Activated naive CD4-positive, alpha-beta T cell treated with anti-CD3 and anti-CD28 coated beads for 36 hours (primary cell): ENCODE measurements at places on chromosomes 12 and 14.

GRCh38 chr12:40013292-40013691, 92.6 kb downstream of the SLC2A13 start:
- DNase-seq, result no peak

GRCh38 chr12:55720894-55721444, 776 bp downstream of the RDH5 start:
- no peak for DNase-seq

GRCh38 chr14:21894003-21894897, 220.6 kb upstream of the OR4E1 start:
- DNase-seq, result peak; percentile 79

DNA sequence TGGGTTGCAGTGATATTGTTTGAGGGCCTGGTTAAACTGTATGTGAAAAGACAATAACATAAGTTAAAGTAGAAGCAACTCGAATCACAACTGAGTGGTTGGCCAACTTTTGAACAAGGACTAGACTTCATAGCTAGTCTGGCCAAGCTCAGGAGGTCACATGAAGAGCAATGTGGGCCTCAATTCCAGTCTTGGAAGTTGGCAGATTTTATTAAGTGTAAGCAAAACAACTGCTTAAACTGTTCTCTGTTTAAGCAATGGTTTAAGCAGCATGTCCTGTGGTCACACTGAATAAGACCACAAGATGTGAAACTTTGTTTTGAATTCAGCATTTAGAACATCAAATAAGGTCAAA, 100.4 kb downstream of the TMTC3 start:
- no peak for DNase-seq

DNA sequence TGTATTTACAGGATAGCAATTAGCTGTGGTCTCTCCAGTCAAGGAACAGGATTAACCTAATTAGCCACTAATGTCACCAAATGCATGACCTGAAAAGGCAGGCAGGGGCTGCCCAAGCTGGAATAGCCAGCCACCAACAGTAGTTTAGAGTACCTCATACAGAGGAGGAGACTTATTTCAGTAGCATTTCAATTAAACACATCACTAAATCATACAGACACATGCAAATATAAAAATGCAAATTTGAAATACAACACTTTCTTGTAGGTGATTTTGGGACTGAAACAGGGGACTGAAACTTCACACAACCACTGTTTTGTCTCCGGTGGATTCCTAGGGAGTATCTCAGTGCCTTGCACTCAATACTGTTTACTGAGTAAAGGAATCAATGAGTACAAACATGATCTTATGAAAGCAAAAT, 636 bp upstream of the IFNG-AS1 start:
- DNase-seq, result peak; percentile 58

DNA sequence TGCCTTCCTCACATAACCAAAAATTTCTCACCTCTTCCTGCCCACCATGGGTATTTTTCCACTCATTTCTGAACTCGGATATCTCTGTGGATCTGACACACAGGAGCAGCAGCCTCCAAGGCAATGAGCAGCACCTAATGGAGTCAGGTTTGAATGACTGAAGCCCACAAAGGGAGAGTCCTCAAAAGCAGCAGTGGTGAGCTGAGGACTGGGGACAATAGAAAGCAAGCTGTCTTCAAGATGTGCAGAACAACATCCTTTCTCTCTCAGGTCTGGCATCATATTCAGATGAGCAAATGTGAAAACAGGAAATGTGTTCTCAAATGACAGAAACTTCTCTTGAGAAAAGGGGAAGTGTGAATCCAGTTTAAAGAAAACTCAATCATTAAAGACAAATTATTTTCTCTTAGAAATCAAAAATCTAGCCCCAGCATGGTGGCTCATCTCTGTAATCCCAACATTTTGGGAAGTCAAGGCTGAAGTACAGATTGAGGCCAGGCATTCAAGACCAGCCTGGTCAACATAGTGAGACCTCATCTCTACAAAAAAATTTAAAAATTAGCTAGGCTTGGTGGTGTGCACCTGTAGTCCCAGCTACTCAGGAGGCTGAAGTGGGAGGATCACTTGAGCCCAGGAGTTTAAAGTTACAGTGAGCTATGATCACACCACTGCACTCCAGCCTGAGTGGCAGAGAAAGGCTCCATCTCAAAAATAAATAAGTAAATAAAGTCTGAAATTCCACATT, 54.2 kb downstream of the C12orf42 start:
- DNase-seq, result peak; percentile 51

DNA sequence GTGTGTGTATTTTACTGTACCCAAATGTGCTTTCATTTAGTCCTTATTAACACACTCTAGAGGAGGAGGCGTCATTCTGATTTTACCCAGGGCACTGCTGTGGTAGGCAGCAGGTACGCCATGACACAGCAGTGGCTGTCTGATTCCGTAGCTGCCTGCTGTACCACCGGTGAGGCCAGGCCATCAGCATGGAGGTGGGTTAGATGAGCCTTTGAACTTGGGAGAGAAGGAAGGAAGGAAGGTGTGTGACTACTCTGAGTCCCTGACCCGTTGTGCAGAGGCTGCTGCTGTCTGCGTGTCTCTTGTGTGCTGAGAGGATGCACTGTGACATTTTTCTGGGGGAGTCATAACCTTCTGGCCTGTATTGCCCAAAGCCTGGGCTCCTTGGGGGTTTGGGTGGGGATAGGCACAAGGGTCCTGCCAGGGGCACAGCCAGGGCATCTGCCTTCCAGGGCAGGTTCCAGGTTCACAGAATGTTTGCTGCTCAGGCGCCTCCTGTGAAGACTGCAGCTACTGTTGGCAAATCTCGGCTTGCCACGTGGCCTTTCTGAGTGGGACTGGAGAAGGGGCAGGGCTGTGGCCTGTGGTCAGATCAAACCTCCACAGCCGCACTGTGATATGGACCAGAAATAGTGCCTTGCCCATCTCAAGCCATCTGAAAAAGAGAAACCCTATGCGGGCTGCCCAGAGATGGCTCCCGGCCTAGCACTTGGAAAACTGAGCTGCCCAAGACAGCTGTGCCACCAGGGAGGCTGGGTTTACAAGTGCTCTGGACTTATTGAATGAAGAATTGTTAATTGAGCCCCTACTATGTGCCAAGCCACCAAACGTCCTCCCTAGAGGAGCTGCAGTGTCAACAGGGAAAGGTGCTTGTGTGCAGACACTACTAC, 47.1 kb downstream of the MLXIP start:
- no peak for DNase-seq

- DNase-seq, result no peak
Observed at GRCh38 chr14:90544971-90545370, 148.1 kb downstream of the CALM1 start.

DNA sequence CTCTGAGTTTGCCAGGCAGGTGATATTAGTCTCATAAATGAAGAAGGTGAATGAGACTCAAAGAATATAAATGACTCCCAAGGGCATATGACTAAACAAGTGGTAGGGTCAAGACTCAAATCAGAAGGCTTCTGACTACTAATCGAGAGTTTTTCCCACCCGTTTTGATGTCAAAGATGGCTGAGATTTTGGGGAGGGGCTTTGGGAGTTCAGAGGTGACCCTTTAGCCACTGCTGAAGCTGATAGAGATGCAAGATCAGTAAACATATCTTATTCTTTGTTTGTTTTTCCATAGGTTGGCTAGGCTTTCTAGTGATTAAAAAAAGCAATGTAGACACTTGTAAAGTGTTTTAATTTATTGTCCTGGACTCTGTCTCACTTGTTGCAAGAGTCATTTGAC, 239.6 kb upstream of the PLEKHG7 start:
- no peak for DNase-seq

- no peak for DNase-seq
Observed at GRCh38 chr14:68688872-68689371, 103.9 kb downstream of the ZFP36L1 start.

DNA sequence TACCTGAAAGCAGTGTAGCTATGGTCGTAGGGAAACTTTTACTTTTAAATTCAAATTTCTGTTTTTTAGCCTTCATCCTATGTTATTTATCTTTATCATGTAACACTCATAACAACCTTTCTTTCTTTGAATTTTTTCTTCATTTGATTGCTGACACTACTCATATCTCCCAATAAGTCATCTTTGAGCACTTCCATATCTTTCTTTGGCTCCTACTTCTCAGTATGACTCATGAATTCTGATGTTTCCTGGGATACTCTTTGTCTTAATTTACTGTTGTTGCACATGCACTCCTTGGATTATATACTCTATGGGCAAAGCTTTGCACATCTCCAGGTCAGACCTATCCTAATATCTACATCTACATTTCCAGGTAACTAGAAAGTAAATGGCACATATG, 18.1 kb upstream of the IAPP start:
- DNase-seq, result no peak

GRCh38 chr12:21962236-21962635, 21.0 kb upstream of the ABCC9 start:
- no peak for DNase-seq

- DNase-seq, result no peak
Observed at GRCh38 chr12:52988898-52989297, 17.4 kb upstream of the EIF4B start.

- DNase-seq, result no peak
Observed at GRCh38 chr12:98431089-98431488, 84.3 kb upstream of the TMPO start.

- no peak for DNase-seq
Observed at GRCh38 chr12:16691624-16692023, 85.7 kb upstream of the LMO3 start.

DNA sequence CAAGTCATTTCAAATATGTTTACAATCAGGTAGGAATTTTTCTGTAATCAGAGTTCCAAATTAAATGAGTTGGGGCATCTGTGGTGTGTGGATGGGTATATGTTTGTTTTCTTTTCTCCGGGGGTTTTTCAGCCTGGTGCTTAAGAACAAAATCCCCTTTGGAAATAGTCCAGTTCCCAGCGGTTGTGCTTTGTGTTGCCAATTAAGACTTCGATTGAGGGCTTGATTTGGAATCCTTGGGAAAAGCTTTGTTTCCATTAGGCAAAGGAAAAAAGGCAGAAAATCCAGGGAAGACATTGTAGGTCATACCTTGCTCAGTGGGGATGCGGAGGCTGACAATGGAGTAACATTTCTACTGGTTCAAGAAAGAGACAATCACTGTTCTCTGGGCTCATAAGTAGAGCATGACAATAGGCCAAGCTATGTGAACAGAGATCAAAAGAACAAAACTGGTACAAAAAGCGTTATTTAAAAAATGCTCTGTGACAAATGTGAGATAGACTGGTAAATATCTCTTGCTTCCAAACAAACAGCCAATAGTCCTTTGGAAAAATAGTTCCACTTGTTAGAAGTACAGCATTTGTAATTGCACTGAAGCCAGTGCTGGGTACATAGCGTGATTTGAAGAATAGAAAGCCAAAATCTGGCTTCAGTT, 79.7 kb downstream of the EML1 start:
- no peak for DNase-seq

DNA sequence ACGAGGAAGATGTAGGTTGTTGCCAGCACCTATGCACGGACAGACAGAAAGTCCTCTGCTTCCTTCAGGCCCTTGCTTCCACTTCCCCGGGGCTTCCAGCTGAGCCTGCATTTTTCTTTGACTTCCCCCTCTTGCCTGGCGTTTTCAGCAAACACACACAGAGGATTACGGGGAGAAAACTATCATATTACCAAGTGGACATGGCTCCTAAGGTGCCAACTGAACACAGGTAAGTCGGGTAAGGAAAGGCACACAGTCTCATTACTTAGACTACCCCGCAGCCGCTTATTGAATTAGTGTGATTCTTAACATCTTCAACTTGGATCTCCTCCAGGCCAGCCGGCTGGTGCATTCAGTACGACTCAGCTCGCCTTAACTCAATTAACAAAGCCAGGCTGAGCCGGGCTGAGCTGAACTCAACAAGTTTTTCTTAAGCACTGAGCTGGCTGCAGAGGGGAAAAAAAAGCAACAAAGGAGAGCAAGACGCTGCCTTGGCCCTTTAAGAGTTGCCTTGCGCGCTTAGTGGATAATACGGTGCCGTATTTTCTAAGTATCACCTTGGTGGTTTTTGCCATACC, 19.2 kb upstream of the MAP1LC3B2 start:
- DNase-seq, result no peak

DNA sequence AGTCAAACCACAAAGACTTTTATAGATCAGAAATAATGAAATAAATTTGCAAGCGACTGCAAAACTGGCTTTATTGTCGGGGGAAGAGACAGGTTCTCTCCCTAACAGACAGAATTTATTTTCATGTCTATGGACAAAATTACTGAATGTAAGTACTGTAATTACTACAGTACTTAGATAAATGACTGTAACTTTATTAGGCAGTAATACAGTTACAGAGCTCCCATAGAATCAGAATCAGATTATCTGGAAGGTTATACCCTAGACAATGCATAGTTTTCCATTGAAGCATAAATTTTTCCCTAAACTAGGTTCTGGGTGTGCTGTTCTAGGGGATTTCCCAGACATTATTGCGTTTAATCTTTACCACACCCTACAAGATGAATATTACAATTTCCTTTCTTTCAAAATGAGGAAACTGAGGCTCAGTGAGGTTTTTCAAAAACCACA, 114.2 kb downstream of the C12orf75 start:
- no peak for DNase-seq

GRCh38 chr14:67457782-67458181, 30.7 kb downstream of the TMEM229B start:
- no peak for DNase-seq

DNA sequence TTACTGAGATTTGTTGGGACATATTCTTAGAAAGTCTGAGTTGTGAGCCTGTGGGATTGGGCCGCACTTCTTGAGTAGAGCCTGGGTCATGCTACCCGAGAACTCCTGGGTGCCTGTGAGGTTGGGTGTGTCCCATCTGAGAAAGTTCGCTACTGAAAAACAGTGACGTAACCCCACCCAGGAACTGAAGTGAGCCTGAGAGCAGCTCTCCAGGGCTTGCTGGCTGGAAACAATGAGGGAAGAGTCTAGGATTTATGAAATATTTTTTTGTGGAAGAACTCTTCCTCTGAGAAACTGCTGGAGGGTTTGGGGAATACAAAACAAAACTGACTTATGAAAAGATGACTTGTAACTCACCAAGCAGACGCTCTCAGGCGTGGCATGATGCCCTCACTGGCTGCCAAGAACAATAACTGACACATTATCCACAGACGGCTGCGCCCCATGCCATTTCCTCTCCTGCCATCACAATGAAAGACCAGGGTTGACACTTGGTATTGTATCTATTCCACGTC, 69.2 kb downstream of the RASSF3 start:
- DNase-seq, result peak; percentile 72
